Activated naive CD4-positive, alpha-beta T cell (primary cell): ENCODE measurements at places on chromosomes 12 and 14.

- DNase-seq = no peak
Observed at GRCh38 chr14:87628129-87628528, 364.9 kb downstream of the GALC start.

DNA sequence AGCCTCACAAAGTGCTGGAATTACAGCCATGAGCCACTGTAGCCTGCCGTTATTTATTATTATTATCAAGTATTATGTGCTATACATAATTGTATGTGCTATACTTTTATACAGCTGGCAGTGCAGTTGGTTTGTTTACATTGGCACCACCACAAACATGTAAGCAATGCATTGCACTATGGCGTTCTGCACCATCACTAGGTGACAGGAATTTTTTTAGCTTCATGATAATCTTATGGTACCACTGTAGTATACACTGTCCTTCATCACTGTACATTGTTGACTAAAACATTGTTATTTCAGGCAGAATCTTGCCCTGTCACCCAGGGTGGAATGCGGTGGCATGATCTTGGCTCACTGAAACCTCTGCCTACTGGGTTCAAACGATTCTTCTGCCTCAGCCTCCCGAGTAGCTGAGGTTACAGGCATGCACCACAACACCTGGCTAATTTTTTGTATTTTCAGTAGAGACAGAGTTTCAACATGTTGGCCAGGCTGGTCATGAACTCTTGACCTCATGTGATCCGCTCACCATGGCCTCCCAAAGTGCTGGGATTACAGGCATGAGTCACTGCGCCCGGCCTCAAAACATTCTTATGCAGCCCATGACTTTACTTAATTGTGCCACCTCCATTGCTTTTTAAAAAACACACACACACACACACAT, 17.1 kb downstream of the MRPL42 start:
- DNase-seq = no peak

GRCh38 chr14:61636779-61637178, 58.5 kb upstream of the HIF1A start:
- no peak for DNase-seq

GRCh38 chr12:119988472-119989360, at the start of gene BICDL1:
Gene BICDL1 (plus strand): TSS chr12:119989236. CDS start chr12:119989869, 633 bp downstream.
- peak; percentile 94 for DNase-seq

GRCh38 chr12:101793401-101793800, 37.4 kb downstream of the GNPTAB start:
- no peak for DNase-seq

GRCh38 chr14:99267837-99268781, 3.9 kb downstream of the BCL11B start:
- no peak for DNase-seq

GRCh38 chr14:87065366-87065765, 927.6 kb downstream of the GALC start:
- no peak for DNase-seq

DNA sequence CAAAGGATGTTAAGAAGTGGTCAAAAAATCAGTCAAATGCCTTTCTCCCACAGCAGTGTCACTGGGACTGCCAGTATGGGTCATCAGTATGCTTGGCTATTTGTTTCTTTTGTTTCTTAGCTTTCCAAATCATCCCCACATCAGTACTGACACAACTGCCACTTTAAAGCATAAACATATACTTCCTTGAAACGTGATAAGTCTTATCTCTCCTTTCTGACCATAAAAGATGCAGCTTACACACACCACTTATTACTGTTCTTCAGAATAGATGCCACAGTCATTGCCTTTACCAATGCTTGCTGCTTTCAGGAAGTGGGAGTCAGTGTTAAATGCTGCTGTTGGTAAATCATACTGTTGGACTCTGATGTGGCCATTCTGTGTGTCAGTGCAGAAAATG, 18.6 kb upstream of the GARIN2 start:
- no peak for DNase-seq

GRCh38 chr14:54123841-54124240, 167.2 kb upstream of the BMP4 start:
- no peak for DNase-seq

- no peak for DNase-seq
Observed at GRCh38 chr12:74801625-74802024, 264.0 kb downstream of the ATXN7L3B start.

DNA sequence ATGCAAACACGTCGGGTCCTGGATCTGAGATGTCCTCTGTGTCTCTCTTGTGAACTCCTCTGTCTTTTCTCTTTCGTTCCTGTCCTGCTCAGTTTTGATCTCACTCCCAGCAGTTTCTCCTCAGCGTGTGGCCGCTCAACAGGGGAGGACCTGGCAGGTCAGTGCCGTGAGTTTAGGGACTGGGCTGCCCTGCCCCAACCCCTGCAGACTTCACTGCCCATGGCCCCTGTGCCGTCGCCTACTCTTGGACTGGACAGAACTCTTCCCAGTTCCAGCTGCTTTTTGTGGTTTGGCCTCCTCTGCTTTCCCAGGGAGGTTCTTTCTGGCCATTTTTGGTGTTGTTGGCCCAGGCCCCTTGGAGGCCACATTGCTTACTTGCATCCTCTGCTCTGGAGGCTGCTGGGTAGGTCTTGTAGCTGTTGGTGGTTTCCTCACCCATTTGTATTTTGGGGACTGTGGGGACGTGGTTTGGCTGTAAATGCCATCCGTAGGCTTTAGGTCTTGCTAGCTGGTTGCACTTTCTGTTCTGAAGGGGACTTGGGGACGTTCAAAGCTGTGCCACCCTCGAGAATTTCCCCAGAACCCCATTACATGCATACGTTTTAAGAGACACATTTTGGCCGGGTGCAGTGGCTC, 20.0 kb upstream of the DNAH10 start:
- no peak for DNase-seq

DNA sequence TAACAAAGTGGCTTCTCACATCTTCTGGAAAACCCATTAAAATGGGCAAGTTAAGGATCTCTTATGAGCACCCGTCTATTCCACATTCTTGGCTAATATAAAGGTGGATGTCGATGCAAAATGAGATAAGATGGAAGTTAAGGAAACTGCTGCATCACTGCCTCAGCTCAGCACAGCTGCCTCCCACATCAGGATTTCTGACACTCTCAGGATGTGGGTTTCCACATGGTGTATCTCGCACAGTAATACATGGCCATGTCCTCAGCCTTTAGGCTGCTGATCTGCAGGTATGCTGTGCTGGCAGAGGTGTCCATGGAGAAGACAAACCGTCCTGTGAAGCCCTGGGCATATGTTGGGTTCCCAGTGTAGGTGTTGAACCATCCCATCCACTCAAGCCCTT, 1348.0 kb downstream of the TMEM121 start:
- DNase-seq = no peak

- no peak for DNase-seq
Observed at GRCh38 chr14:49820176-49820575, 32.4 kb downstream of the NEMF start.

DNA sequence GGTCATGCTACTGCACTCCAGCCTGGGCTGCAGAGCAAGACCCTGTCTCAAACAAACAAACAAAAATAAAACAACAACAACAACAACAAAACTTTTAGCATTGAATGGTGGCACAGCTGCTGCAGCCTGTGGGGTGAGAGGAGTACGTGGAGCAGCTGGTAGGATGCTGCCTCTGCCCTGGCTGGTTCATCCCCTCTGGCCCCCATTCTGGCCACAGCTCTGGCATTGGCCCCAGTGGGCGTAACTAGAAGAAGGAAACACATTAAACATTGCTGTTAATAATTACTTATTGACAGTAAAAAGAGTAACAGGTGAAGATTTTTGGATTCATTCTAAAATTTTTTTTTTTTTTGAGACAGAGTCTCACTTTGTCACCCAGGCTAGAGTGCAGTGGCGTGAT, 28.8 kb upstream of the C2CD5 start:
- DNase-seq = no peak

GRCh38 chr14:77574446-77575115, 41.9 kb downstream of the SPTLC2 start:
- no peak for DNase-seq

DNA sequence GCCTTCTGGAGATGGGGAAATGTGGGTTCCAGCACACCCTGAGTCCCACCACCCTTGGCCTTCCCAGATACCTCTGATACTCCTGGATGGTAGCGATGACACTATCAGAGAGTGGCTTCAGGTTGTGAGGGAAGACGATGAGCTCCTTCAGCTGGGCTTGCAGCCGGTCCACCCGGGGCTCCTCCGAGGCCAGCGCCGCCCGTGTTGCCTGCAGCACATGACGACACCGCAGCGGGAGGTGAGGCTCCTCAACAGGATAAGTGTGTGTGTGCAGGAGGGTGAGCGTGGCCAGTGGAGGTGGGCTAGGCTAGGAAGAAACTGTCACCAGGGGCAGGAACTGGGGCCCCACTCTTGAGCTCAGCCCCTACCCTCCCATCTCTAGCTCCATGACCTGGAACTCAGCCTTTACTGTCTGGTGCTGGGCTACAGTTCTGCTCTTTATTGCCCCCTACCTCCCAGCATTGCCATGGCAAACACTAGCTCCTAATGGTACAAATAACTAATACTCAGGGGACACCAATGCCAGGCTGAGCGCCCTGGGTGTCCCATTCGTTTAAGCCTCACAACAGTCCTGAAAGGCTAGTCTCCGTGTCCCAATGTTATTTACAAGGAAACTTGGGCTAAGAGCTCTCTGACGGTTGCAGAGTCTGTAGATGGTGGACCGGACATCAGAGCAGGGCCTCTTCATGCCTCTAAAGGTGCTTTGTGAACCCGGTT, 64.1 kb downstream of the SYNE3 start:
- DNase-seq = no peak
